ENCODE measurements at places on chromosomes 1 and 21.

DNA sequence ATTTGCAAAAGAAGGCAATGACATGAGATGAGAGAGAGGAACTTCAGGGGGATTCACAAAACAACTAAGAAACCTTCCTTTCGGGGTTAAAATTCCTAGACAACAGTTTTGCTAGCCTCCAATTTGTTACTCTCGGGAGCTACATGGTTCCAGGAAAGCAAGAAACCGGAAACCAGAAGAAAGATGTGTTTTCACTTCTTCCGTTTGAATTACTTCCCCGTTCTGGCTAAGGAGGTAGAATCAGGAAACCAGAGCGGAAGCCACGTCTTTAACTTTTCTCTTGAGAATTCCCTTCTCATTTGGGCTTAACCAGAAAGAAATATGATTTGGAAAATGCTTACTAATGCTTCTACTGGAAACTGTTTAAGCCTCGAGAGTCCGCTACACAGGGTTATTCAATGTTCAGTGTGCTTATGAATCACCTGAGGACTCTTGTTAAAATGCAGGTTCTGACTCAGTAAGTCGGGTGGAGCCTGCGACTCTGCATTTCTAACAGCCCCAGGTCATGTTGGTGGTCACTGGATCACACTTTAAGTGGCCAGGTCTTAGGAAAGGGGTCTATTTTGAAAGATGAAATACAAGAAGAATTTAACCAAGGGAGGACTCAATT lies 43.5 kb upstream of the MCOLN3 start:
- DNase-seq, result no peak

DNA sequence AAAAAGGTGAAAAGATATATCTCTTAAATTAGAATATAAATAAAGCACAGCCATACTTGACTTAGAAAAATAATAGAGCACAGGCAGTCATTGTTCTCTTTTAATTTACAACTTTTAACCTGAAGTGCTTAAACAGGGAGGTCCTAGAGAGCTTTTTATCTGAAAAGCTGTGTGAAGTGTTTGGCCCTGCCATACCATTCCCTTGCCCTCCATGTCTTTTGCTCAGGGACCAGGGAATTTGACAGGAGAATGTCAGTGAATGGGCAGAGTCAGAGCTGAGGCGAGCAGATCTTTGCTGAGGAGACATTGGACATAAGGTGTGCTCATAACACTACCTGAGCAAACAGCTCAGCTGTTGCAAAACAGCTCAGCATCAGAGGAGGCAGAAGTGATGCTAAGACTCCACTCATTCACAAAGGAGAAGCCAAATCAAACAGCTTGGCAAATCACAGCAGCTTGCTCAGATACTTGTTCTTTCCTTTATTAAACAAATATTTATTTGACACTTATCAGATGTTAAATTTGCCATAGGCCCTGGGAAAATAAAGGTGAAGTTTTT lies 14.9 kb upstream of the MGST3 start:
- no peak for DNase-seq

- DNase-seq, result no peak
Measured at GRCh38 chr1:111202707-111203623, 2.5 kb upstream of the DENND2D start.

GRCh38 chr1:203219934-203220333 lies 9.5 kb downstream of the CHIT1 start:
- DNase-seq, result no peak

DNA sequence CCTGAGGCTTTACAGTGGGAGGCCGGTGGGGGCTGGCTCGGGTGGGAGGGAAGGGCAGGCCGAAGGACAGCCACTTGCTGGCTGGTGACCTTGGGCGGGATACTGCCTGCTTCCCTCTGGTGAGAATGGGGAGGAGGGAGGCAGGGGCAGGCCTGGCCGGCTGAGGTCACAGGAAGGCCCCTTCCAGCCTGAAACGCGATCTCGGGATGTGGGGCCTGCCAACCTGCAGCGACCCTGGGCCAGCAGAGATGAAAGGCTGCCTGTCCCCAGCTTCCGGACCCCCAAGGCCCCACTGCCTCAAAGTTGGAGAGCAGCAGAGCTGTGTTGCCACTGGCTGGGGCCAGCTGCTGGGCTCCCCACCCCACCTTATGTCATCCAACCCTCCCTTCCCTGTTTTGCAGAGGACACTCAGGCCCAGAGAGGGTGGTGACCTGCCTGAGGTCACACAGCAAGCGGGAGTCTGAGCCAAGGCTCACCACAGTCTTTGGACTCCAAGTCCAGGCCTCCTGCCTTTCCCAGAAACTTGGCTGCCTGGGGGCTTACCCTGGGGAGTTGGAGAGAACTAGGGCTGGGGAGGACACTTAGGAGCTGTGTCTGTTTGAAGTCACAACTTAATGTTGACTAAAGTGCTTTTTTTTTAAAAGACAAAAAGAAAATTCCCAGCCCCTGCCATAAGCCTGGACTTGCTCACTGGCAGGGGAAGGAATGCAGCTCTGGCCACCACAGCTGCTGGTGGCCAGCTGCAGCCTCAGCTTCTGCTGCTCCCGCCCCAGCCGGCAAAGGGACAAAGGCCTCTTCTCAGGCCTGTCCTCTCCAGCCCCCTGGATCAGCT lies 14.8 kb upstream of the WASF2 start:
- no peak for DNase-seq

GRCh38 chr1:109391626-109392025 lies 6.1 kb downstream of the SORT1 start:
- no peak for DNase-seq

DNA sequence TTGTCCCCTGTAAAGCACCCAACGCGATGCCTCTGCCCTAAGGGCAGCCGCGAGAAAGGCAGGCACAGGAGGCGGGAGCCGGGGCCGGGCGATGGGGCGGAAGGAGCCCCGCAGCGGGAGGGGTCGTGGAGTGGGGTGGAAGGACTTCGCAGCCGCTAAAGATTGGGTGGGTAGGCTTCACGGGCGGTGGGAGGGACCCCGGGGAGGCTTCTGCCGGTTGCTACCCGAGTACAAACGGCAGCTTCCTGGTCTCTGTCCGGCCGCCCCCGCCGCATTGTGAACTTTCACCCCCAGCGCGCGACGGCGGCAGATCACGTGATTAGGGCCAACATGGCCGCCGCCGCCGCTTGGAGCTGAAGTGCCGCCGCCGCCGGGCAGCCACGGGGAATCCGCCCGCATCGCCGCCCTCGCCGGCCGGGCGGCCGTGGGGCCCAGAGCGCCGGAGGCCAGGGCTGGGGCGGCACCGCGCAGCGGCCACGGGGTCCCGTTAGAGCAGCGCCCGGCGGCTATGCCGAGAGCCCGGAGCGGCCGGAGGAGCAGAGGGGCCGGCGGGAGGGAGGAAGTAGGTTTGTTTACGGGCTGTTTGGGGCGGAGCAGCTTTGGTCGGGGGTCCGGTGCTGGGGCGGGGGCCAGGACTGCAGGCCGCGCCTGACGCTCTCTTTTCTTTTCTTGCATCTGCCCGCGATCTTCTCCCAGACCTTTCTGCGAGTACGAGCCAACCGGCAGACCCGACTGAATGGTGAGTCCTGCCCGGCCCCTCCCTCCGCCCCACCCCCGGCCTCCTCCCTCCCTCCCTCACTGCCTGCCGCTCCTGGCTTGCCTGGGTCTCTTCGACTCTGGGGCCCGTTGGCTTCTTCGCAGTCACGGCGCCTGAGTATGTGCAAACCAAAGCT lies 42.4 kb downstream of the TMEM53 start:
- peak; percentile 80 for DNase-seq

- DNase-seq, result no peak
Measured at GRCh38 chr1:16383888-16384287, 16.8 kb downstream of the SZRD1 start.

- no peak for DNase-seq
Measured at GRCh38 chr1:116514708-116515525, 55.9 kb downstream of the CD58 start.

DNA sequence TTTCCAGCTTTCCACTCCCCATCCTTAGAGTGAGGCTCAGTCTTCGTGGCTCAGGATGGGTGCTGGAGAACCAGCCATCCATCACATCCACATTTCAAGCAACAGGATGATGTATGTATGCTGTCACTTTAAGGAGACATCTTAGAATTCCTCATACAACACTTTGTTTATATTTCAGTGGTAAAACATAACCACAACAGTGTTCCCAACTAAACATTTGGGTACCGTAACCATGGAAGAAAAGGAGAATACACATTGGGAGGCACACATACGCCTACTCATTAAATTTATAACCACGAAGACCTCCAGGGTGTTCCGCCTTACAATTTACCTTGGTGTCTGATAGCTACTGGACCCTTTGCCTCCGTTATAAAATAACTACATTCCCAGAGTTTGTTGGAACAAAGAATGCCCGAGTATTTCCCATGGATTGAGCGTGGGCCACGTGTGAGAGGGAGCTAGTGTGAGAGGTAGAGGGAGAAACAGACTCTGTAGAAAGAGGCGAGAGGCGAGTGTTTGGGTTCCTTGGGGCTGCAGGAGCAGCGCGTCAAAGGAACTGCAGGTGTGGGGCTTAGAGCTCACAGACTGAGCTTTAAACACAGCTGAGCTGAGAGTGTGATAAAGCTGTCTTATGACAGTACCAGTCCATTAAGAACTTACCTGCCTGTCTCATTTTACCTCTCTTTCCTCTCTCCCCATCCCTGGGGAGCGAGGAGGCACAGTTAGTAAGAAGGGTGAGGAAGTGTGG lies 111.5 kb upstream of the USP24 start:
- no peak for DNase-seq

- DNase-seq, result no peak
Measured at GRCh38 chr1:36204347-36204909, 19.8 kb upstream of the THRAP3 start.

DNA sequence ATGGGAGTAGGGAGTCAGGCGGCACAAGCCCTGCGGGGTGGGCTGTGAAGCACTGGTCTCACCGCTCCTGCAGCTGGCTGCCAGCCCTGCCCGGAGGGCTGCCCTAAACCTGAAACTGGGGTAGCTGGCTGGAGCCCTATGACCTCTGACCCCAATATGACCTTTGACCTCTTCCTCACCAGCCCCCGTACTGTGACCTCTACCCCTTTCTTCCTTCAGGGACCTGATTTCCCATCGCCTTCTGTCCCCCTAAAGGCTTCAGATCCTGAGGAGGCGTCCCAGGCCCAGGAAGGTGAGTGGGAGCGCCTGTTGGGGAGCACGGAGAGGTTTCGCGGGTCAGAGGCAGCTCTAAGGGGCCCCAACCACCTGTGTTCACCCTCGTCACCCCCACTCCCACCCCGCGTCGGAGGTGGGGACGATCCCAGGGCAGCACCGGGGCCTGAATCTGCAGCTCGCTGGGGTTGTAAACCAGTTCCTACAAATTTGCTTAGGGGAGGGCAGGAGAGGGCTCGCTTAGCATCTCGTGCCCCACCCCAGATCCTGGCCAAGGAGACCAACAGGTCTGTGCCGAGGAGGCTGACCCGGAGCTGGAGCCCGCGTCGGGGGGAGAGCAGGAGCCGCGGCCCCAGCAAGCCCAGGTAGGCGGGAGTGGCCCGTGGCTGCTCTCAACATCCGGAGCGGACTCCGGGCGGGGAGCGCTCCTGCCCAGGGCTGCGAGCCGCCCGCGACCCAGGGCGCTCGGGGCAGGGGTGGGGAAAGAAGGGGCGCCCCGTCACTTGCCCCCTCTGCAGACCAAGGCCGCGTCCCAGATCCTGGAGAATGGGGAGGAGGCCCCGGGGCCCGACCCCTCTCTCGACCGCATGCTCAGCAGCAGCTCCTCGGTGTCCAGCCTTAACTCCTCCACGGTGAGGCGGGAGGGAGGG lies 7.3 kb downstream of the SYTL1 start:
- DNase-seq, result no peak

GRCh38 chr1:225440380-225441221 lies 12.8 kb upstream of the LBR start:
- no peak for DNase-seq

- no peak for DNase-seq
Measured at GRCh38 chr1:162840250-162840839, 20.6 kb downstream of the CCDC190 start.

- DNase-seq, result no peak
Measured at GRCh38 chr21:44785620-44786335, 15.8 kb downstream of the UBE2G2 start.
